ENCODE measurements at places on chromosomes 11 and 22.

- DNase-seq = no peak
Measured at GRCh38 chr11:125454047-125454446, 42.0 kb downstream of the FEZ1 start.

- no peak for DNase-seq
Measured at GRCh38 chr22:41823797-41824196, 9.1 kb upstream of the SREBF2 start.

DNA sequence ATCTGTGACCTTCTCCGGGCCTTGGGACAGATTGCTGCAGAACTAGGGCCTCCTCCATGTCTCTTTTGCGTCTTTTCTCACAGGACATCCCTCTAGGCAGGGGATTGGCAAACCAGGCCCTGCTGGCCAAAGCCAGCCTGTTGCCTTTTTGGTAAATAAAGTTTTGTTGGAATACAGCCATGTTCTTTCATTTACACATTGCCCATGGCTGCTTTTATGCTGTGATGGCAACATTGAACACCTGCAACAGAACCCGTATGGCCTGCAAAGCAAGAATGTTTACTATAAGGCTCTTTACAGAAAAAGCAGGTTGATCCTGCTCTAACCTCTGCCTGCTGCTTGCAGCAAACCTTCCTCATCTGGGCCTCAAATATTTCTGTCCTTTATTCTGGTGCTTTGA is 56.8 kb upstream of the B3GAT1 start:
- no peak for DNase-seq

DNA sequence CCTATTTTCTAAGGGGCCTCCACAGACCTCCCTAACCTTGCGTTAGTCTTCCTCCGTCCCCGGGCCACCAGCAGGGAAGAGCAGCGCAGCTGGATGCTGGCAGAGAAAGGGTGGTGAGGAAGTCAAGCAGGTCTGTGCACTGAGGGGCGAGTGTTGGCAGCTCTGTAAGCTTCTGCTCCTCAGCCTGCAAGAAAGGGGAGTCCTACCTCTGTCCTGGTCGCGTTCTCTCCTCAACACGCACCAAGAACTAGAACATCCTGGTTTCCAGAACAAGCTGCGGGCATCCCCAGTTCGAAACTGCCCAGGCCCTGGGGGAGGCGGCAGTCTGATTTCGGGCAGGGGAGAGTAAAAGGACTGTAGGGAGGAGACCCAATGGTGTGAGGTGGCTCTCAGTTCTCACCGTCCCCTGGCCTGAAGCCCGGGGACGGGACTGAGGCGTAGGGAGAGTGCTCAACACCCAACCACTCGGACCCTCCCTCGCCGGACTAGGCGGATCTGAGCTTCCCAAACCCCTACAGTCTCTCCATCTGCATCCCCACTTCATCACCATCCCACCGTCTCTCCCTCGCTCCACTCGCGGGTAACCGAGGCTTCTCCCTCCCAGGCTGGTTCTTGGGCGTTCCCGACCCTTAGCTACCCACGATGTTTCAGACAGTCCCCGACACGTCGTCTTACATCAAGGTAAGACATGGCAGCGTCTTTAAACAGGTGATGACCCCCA is 7.7 kb upstream of the FLI1 start:
- no peak for DNase-seq

DNA sequence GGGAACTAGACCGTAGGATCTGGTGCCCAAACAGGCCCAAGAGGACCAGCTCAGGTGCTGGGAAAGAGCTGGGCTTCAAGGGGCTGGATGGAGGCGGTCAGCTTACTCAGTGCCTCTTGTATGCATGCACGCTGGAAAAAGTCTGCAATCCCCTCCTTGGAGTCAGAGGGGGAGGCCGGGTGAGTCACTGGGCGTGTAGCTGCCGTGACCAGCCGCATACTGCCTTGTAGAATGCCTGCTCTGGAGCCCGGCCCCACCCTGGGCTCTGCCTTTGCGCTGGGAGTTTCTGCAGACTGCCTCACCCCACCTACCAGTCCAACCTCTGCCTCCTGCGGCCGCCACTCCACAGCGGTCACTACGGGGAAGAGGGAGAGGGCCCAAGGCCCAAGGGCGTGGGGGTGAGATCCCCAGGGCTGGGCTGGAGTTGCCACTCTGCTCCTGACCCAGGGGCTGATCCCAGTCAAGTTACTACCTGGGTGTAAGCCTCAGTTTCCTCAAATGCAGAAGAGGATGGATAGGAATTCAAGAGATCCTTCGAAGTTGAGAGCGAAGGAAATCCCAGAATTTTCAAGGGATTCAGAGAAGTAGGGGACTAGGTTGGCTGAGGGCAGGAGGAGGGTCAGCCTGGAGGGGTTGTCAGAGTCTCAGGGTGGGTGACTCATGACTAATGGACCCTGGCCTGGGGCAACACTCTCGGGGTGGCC is 4.2 kb downstream of the MRGPRF start:
- peak; percentile 26 for DNase-seq

GRCh38 chr11:12016246-12016645 is 7.8 kb upstream of the DKK3 start:
- no peak for DNase-seq

Measured in thyroid gland (tissue), 4 donors.